ENCODE measurements at places on chromosomes 16 and 17. TPM values are rescaled to one million over a fixed set of nuclear protein-coding genes. Genes with fewer than 3 reads are reported as not detected.

Gene MYH1
- not detected for total RNA-seq

- no peak for DNase-seq
These were observed 10.5 kb upstream of the HEATR6 start for GRCh38 chr17:60089096-60089806.

Gene CIBAR2
- not detected for total RNA-seq

GRCh38 chr17:307741-308507 is 44.7 kb downstream of the RPH3AL start:
- DNase-seq, result no peak

Measured in kidney epithelial cell (primary cell).